ENCODE measurements at places on chromosomes 2 and 18. TPM values are rescaled to one million over a fixed set of nuclear protein-coding genes. Genes with fewer than 3 reads are reported as not detected.

GRCh38 chr2:128499367-128500137 is 180.9 kb upstream of the HS6ST1 start:
- H3K27me3 ChIP-seq = no peaks in the 10 kb centered on the region
- H3K27ac ChIP-seq = no peak overlapping the region
- no peak overlapping the region for H3K4me3 ChIP-seq
- H3K36me3 ChIP-seq = no peaks in the 10 kb centered on the region
- no peak for DNase-seq

GRCh38 chr2:226847511-226847910 is 11.7 kb downstream of the RHBDD1 start:
- no peaks in the 10 kb centered on the region for H3K36me3 ChIP-seq
- H3K27me3 ChIP-seq = no peaks in the 10 kb centered on the region
- no peaks in the 10 kb centered on the region for H3K4me1 ChIP-seq
- H3K4me3 ChIP-seq = no peak overlapping the region

GRCh38 chr2:144132357-144132756 is 387.6 kb downstream of the ZEB2 start:
- no peaks in the 10 kb centered on the region for H3K36me3 ChIP-seq
- no peak overlapping the region for H3K27ac ChIP-seq

DNA sequence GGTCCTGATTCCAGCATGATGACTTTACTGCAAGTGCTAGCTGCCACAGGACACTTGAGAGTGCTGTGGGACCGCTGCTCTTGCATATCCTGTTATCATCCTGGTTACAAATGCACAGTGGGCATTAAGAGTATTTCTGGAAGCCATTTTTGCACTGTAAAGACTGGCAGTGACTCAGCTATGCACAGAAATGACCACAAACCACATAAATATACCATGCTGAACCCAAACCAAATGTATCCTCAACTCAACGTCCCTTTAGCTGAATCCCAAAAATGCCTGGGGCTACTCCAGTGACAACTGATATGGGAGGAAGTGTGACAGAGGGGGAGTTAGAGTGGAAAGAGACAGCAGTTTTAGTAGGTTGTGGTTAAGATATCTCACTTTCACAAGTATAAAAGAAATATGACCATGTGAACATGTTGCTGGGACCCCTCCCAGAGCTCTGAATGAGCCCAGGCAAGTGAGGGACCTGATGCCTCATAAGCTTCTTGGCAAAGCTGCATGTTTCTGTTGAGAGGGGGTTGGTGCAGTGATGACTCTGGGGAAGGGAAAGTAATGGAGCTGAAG is 37.3 kb downstream of the RHBDD1 start:
- DNase-seq = no peak
- H3K4me3 ChIP-seq = no peak overlapping the region
- H3K36me3 ChIP-seq = no peaks in the 10 kb centered on the region
- H3K4me1 ChIP-seq = no peaks in the 10 kb centered on the region
- H3K27ac ChIP-seq = no peak overlapping the region

DNA sequence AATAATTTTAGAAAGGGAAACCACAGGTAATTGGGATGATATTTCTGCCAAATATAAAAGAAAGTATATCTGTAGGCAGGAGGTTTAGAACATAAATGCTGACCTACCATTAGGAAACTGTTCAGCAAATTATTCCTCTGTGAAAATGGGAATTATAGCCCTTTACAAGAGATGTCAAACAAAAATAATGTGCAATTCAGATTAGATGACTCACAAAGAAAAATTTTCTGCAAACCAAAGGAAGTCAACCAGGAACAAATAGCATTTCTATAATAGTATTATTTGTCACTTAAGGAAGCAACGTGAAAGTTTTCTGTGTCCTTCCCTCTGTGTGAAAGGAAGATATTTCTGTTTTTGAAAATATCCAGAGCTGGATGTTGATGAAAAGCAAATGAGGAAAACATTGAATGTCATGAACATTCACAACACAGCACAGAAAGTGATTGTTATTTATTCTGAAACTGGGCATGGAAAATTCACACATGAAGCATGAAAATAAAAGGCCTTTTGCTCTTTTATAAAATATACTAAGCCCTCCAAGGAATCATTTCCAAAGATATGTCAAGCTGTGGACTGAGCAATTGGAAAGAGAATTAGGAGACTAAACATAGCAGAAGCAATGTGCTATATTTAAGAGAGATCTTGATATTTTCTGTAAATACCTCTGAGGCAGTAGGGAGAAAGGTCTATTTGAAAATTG is 57.9 kb upstream of the SPHKAP start:
- no peaks in the 10 kb centered on the region for H3K36me3 ChIP-seq
- H3K27me3 ChIP-seq = no peaks in the 10 kb centered on the region
- H3K4me1 ChIP-seq = no peaks in the 10 kb centered on the region
- no peak overlapping the region for H3K27ac ChIP-seq

DNA sequence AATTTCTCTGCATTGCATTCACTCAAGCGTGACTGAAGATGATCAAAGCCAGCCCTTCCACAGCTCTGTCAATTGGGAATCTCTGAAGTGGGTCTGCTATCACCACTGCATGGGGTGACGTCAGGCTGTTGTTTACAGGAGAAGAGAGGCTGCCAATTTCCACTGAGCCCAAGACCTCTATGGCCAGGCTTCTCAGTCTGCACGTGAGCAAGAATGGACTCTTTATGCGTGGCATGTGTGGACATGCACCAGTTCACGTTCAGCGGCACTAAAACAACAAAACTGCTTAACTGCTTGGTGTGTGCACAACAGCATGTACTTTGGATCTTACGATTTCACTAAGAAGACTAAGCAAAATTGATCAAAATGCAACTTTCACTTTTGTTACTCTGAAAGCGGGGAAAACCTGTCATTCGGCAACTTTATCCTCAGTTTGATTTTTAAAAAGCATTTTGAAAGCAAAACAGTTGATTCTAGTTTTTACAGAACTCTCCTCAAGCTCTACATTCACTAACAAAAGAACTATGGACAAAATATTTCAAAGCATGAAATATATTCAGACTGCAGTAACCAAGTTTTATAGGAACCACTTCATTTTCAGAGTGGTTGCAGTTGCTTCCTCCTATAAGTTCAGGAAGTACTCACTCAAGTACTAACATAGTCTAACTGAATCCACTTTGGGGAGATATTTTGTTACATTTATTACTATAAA is 77.0 kb upstream of the SERTAD2 start:
- H3K4me1 ChIP-seq = peaks cover 39% of the 10 kb centered on the region
- H3K4me3 ChIP-seq = peak overlapping the region; percentile 2
- no peaks in the 10 kb centered on the region for H3K27me3 ChIP-seq

GRCh38 chr2:45627911-45628310 is 16.8 kb upstream of the SRBD1 start:
- no peak overlapping the region for H3K27ac ChIP-seq
- no peak overlapping the region for H3K4me3 ChIP-seq

DNA sequence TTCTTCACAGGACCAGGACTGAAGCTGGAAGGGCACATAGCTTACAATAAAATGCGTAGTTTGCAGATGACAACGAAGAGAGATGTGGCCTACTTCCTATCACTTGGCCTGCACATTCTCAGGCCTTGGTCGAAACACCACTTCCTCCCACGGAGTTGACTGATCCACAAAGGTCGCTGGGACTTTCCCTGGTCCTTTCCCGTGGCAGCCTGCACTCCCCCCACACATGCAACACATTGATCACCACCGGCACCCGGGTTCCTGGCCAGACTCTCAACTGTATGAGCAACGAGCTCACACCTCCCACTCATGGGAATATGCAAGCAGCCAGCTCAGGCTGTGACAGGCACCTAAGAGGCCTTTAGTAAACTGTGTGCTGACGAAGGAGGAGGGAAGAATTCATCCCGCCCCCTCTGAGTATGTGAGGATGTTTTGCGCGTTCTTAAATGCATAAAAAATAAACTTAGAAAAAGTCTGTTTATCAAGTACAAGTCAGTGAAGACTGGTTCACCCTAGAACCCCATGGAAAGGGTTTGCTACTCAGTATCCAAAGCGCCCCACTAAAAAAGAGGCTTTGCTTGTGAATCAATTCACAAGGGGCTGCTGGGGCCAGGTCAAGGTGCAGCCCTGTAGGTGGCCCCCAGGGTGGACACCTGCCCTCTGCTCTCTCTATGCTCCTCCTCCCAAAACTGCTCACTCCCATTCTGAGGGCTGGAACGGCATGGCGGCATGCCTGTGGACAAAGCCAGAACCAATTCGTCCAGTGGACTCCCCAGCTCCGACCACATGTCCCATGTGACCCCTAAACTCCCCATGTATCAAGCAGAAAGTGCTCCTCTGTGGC is 154.3 kb downstream of the EIPR1 start:
- H3K4me3 ChIP-seq = no peak overlapping the region
- H3K27me3 ChIP-seq = no peaks in the 10 kb centered on the region
- H3K36me3 ChIP-seq = peaks cover 6% of the 10 kb centered on the region
- no peak for DNase-seq
- no peak overlapping the region for H3K27ac ChIP-seq

- H3K4me3 ChIP-seq = no peak overlapping the region
- no peak for DNase-seq
- no peaks in the 10 kb centered on the region for H3K27me3 ChIP-seq
- no peaks in the 10 kb centered on the region for H3K4me1 ChIP-seq
- no peaks in the 10 kb centered on the region for H3K36me3 ChIP-seq
These were observed 80.3 kb downstream of the MBOAT2 start for GRCh38 chr2:8923183-8923582.

- no peaks in the 10 kb centered on the region for H3K4me1 ChIP-seq
- no peak for DNase-seq
- H3K4me3 ChIP-seq = no peak overlapping the region
- H3K36me3 ChIP-seq = no peaks in the 10 kb centered on the region
- H3K27ac ChIP-seq = no peak overlapping the region
These were observed 36.1 kb downstream of the TRPM8 start for GRCh38 chr2:233953087-233953801.

DNA sequence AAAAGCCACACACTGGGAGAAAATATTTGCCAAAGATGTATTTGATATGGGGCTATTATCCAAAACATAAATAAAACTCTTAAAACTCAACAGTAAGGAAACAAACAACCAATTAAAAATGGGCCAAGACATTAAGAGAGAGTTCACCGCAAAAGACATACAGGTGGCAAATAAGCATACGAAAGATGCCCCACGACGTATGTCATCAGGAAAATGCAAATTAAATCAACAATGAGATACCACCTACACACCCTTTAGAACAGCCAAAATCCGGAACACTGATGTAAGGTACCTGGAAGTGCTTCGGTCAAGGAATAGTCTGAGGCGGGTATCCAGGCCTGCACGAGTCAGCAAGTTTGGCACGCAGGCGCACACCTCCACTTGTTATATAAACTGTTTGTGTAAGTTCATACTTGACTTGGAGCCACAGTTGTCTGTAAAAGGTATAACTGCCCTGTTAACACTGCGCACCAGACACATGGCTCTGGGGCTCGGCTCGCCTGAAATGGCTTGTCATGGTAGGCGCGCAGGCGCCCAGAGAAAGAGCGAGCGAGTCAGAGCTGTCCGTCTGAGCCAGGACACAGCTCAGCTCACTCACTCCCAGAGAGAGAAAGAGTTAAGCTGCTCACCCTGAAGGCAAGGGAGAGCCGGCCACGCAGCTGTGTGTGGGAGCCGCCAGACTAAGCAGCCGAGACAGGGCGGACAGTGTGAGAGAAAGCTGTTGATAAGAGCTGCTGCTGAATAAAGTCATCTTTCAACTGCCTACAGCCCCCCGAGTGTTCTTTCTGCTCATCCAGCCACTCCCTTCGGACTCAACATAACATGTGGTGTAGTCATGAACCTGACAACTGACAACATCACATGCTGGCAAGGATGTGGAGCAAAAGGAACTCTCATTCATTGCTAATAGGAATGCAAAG is 87.3 kb downstream of the HNRNPLL start:
- peak overlapping the region; percentile 27 for H3K27ac ChIP-seq
- no peak for DNase-seq
- H3K27me3 ChIP-seq = no peaks in the 10 kb centered on the region

- H3K4me3 ChIP-seq = no peak overlapping the region
- peaks cover 11% of the 10 kb centered on the region for H3K27me3 ChIP-seq
- no peaks in the 10 kb centered on the region for H3K4me1 ChIP-seq
- no peak for DNase-seq
- H3K27ac ChIP-seq = no peak overlapping the region
- H3K36me3 ChIP-seq = no peaks in the 10 kb centered on the region
These were observed 852 bp upstream of the KCNH7 start for GRCh38 chr2:162839419-162839818.

- no peaks in the 10 kb centered on the region for H3K36me3 ChIP-seq
- H3K4me1 ChIP-seq = no peaks in the 10 kb centered on the region
- no peak overlapping the region for H3K27ac ChIP-seq
- no peaks in the 10 kb centered on the region for H3K27me3 ChIP-seq
- DNase-seq = no peak
- H3K4me3 ChIP-seq = no peak overlapping the region
These were observed 1328.6 kb upstream of the SLC39A10 start for GRCh38 chr2:194328456-194328855.

GRCh38 chr2:238632181-238633060 is 205.7 kb downstream of the ASB1 start:
- H3K27ac ChIP-seq = no peak overlapping the region

DNA sequence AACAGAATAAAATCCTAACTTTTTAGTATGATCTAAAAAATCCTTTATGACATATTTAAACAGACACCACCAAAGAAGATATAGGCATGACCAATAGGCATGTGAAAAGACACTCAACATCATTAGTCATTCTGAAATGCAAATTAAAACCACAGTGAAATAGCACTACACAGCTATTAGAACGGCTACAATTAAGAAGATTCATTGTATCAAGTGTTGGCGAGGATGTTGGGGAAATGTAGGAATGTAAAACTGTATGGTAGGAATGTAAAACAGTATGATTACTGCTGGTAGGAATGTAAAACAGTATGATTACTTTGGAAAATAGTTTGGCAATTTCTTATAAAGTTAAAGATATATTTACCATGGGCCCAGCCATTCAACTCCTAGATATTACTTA is 253.3 kb upstream of the TCF4 start:
- H3K4me1 ChIP-seq = no peaks in the 10 kb centered on the region
- no peak for DNase-seq
- no peaks in the 10 kb centered on the region for H3K36me3 ChIP-seq
- no peak overlapping the region for H3K27ac ChIP-seq
- H3K4me3 ChIP-seq = no peak overlapping the region

DNA sequence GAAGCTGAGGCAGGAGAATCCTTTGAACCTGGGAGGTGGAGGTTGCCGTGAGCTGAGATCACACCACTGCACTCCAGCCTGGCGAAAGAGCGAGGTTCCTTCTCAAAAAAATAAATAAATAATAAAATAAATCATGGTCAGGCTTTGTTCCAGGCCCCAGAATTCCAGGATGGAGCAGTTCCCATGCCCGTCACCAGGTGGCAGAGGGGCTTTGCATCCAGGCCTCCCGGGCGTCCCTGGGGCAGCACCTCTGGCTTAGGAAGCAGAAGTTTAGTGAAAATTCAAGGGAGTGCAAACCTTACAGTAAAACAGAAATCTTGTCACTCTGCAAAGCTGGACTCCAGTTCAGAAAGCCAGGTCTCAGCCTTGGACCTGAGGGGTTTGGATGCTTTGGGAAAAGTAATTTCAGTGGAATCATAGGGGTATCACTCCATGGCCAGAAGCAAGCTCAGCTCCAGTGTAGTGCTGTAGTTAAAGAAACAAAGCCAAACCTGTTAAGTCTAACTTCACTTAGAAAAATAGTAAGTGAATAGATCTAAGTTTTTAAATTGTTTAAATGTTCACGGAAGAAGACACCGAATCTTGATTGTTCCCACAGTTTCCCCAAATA is 512.7 kb downstream of the CMPK2 start:
- H3K27ac ChIP-seq = no peak overlapping the region
- no peaks in the 10 kb centered on the region for H3K36me3 ChIP-seq
- DNase-seq = peak; percentile 77
- H3K4me1 ChIP-seq = peaks cover 2% of the 10 kb centered on the region

Gene RNF25
- 19.8 TPM for polyA plus RNA-seq

Gene XDH
- polyA plus RNA-seq = 39.6 TPM

Gene C2orf76
- 11.0 TPM for polyA plus RNA-seq

Gene ALLC
- not detected for polyA plus RNA-seq

Data from small intestine (tissue), 16 donors.